Spleen (tissue), 13 donors: ENCODE measurements at places on chromosomes 11 and 22. TPM values are rescaled to one million over a fixed set of nuclear protein-coding genes. Genes with fewer than 3 reads are reported as not detected.

DNA sequence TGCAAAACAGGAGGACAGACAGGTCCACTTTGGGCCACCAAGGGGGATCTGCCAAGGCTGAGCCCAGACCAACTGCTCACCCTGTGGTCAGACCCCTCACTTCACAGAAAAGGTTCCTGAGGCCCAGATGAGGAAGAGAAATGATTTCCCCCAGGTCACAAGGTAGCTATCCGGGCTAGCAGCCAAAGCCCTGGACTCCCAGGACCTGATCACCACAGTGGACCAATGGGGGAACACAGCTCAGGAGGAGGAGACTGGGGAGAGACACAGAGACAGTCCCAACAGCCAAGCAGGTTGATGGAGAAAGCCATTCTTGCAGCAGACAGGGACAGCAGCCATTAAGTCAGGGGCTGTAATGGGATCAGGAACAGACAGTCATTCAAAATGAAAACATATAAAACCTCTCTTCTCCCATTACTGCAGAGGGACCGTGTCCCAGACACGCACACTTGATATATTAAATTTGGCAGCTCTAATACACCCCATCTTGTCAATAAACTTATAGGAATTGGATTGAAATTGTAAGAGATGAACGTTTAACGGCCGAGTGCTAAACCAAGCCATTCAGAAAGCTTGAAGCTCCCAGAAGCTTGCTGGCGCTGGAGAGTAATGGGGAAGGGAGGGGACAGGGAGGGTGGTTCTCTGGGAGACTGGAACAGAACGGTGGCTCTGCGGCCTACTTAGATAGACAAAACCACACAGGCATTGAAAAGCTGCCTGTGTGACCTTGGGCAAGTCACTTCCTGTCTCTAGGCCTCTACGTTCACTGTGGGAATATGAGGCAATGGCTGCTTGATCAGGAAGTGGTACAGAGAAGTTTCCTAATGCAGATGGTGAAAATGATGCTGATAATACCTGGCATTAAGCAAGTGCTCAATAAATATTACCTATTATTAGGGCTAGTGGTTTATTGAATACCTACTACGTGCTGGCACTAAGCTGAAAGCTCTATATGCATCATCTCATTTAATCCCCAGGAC is 16.0 kb downstream of the ZMAT5 start:
- no peak for DNase-seq

DNA sequence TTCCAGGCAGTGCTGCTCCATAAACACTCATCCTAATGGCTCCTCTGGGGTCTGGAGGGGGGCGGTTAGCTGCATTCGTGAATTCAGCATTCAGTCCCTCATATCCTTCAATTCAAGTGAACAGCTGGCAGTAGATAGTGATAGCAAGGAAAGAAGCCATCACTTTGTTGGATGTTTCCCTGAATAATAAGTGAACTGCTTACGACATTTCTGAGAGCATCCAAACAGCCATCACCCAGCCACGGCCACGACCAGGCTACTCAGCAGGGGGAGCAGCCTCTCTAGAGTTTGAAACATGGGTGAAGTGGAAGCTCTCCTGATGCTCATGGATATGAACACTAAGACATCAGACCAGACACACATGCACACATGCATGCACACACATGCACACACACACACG is 163.6 kb downstream of the NTM start:
- DNase-seq, result no peak

GRCh38 chr11:94602430-94603372 is 35.5 kb downstream of the PIWIL4 start:
- no peak for DNase-seq

GRCh38 chr11:116890193-116890592 is 52.8 kb upstream of the APOA1 start:
- no peak for DNase-seq

- DNase-seq, result no peak
Measured at GRCh38 chr11:94968334-94968958, 4.9 kb downstream of the CWC15 start.

DNA sequence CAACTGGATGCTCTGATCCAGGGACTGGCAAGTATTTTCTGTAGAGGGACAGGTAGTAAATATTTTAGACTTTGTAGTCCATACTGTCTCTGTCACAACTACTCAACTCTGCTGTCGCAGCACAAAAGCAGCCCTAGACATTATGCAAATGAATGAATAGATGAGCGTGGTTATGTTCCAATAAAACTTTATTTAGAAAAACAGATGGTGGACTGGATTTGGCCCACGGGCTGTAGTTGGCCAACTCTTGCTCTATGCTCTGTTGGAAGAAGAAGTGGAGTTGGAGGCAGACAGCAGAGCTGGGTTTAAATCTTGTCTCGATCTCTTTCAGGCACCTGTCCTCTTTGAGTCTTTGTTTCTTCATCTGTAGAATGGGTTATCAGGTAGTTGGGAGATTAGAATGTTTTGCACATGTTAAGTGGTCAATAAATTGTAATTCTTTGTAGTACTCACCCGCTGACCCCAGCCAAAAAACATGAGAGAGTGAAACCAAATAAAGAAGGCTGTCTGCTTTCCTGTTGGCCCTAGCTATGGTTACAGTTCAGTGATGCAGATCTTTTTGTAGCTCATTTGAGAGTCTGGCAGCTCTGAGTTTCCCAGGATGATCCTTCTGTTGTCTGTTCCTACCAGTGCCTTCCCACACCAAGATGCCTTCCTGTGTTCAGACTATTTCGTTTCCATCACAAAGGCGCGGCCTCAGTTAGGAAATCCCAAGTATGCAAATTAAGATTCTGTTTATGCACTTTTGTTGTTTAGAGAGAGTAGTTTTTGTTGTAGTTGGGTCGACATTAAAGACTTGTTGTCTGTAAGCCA is 198.1 kb upstream of the SEZ6L start:
- no peak for DNase-seq

- DNase-seq, result no peak
Measured at GRCh38 chr11:75839851-75840250, 24.8 kb downstream of the UVRAG start.

DNA sequence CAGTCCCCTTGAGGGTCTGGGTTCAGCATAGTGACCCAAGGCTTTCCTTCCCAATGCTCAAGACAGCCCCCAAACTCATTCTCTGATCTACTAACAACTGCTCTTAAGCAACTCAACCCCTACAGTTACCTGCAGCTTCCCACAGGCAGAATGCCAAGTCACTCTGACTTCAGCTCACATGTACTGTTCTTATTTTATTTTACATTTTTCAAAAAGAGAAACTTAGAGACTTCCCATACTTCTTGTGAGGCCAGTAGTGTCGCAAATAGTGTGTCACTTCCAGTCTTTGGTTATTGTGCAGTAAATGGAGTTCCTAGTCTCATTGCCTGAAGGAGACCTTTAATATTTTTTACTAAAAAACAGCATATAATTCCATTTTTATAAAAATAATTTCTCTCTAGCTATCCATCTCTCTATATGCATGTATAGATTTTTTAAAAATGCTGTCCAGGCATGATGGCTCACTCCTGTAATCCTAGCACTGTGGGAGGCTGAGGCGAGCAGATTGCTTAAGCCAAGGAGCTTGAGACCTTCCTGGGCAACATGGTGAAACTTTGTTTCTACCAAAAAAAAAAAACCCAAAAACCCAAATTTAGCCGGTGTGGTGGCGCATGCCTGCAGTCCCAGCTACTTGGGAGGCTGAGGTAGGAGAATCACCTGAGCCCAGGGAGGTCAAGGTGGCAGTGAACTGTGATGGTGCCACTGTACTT is 41.8 kb downstream of the ENTHD1 start:
- DNase-seq, result no peak

GRCh38 chr22:25165785-25166184 is 33.9 kb upstream of the CRYBB3 start:
- DNase-seq, result no peak

GRCh38 chr11:125279676-125280418 is 115.3 kb downstream of the PKNOX2 start:
- DNase-seq, result no peak

DNA sequence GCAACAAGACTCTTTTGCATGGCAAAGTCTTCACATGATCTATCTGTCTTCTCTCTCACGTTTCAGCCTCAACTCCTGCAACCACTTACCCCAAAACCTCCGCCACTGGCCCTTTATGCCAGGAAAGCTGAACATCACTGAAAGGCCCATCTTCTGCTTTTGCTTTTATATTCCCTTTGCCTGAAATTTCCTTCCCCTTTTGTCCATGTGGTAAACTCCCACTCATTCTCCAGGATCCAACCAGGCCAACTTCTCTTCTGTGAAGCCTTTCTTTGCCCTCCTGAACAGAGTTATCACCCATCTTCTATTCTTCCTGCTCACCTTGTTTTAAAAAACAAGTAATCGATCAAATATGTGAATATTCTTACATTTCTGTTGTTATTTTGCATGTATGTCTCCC is 117.8 kb downstream of the WNT11 start:
- DNase-seq, result no peak

Gene PNPLA3
- not detected for polyA plus RNA-seq

Gene OTOG
- not detected for polyA plus RNA-seq

Gene ASCC2
- polyA plus RNA-seq, result 34.1 TPM
